ENCODE measurements at places on chromosomes 5 and 9.

GRCh38 chr5:72681781-72682180 is 134.7 kb upstream of the TNPO1 start:
- DNase-seq, result no peak

DNA sequence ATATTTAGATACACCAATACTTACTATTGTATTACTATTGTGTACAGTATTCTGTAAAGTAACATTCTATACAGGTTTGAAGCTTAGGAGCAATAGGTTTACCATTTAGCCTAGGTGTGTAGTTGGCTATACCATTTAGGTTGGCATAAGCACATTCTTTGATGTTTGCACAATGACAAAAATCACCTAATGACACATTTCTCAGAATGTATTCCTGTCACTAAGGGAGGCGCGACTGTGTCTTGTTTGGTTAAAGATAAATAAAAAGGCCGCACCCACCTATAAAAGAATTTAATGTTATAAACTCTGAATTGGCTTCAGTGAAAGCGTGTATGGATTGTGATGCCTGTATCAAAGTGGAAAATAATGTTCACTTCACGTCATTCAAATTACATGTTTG is 1815.4 kb upstream of the CDH6 start:
- DNase-seq, result no peak

- DNase-seq, result no peak
Measured at GRCh38 chr9:6096821-6097220, 81.4 kb upstream of the RANBP6 start.

- no peak for DNase-seq
Measured at GRCh38 chr9:76943054-76943453, 37.1 kb upstream of the PRUNE2 start.

DNA sequence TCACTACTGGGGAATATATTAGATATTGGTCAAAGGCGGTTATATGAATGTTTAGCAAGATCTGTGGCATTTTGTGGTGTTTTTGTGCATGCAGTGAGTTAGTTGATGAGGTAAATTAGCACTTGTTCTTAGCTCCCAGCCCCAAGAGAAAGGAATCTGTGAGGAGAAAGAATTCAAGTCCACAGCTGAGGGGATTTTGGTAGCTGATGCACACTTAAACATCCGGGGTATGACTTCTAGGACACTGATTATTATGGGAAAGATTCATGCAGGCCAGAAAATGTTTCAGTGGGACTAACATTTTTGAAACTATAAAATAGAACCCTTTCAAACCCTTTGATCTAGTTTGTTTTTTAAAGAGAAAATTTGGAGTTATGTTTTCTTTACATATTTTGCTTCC is 118.2 kb upstream of the RPS23 start:
- no peak for DNase-seq

DNA sequence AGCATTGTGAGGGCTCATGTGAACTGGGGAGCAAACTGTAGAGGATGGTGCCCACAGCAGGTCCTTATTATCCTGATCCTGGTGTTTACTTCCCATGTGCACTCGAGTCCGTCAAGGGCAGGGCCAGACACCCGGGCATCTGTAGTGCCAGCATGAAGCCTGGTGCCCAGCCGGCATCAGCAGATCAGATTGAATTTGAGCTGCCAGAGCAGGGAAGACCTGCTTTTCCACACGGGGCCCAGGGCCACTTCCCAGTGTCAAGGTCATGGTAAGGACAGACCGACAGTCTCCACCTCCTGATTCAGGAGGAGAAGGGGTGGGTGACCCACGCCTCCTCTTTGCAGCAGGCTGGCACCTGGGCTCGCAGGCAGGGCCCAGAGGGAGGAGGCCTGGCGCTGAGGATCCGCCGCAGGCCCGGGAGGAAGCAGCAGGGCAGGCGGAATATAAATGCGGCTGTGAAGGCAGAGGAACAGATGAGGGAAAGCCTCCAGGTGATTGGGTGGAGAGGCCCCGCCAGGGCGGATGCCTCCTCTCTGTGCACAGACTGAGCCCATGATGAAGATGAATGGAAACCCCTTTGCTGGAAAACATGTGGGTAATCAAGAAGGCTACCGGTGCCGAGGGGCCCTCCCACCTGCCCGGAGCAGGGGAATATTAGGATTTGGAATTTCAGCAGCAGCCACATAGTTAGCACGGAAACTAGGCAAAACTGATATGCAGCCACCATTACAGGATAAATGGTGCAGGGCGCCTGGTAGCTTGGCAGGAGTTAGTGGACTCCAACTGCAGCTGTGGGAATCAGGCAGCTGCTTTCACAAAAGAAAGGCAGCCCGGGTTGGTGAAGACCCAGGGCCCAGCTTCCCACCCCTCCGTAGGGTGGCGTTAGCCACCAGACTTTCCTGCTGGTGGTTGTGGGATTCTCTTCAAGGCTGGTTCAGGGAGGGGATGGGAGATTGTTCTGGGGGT is 114.9 kb downstream of the GAPVD1 start:
- no peak for DNase-seq

GRCh38 chr5:150488519-150489359 is 19.2 kb upstream of the NDST1 start:
- peak; percentile 53 for DNase-seq

DNA sequence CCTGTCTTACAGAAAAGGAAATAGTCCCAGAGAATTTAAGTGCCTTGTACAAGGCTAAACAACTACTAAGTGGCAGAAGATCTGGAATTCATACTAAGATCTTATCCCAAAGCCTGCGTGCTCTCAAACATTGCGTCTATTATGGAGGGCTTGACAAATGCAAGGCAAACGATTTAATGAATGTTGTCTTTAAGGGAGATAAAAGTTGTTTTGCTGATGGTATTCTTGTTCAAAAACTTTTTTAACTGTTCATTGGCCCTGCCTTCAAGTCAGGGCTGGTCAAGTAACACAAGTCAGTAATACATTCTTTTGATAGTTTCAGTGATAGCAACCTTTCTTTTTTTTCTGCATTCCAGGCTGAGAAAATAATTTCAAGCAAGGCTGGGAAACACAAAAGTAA is 1.7 kb upstream of the SLC38A9 start:
- DNase-seq, result no peak

GRCh38 chr5:54184806-54185205 is 125.6 kb downstream of the ARL15 start:
- DNase-seq, result no peak

GRCh38 chr9:13175732-13176131 is 103.8 kb downstream of the MPDZ start:
- DNase-seq, result no peak

DNA sequence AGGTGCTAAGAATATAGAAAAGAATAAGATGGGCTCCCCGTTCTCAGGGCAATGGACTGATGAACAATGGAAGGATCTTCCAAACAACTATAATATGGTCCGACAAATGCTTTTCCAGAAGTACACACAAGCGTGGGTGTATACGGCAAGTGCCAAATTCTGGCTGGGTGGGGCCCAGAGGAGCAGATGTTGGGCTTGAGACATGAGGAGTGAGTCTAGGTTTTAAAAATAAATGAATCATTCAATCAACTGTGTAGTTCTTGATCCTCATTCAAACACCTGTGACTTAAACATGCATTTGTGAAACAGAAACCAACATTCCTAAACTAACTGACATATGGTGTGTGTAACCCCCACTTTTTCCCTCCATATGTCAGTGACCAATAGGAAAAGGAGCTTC is 47.9 kb downstream of the MFAP3 start:
- DNase-seq, result no peak

- DNase-seq, result no peak
Measured at GRCh38 chr5:36007366-36007765, 16.2 kb upstream of the UGT3A1 start.

- no peak for DNase-seq
Measured at GRCh38 chr9:79969393-79970145, 397.8 kb downstream of the TLE4 start.

DNA sequence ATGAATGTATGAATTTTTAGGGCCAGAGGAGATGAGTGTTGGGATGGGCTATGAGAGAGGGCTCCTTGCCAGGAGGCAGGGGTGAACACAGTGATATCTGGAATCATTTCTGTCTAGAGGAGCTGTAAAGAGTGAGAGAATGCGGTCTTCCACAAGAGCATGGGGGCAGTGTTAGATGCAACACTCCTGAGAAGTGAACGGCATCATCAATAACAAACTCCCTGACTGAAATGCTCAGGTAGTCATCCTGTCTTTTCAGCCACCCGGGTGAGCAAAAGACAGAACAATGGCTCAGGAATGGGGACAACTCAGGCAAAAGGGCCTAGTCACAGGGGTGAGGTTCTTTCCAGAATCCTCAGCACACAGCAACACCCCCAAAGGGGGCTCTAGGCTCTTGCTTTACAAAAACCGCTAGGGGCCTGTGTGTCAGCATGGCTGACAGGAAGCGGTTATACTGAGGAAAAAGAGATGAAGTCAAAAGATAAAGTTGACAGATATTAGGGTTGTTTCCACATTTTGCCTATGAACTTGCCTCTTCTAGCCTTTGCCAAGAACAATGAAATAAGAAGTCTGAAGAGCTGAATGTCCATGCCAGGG is 104.6 kb upstream of the LRRTM2 start:
- DNase-seq, result no peak

DNA sequence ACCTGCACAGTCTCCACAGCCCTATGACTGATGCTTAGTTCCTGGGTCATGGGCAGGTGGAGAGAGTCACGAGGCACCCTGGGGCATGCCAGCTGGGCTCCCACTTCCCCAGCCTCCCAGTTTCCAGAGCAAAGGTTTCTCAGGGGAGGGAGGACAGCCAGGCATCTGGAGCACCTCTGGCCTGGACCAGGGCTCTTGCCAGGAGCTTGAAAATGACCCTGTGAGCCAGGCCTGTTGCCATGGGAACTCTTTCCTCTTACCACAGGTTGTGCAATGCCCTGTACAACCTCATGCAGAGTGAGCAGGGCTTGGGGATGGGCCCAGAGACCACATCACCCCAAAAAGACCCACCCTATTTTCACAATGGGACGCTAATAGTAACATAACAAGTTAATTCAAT is 113.1 kb downstream of the PSD2 start:
- DNase-seq, result no peak

DNA sequence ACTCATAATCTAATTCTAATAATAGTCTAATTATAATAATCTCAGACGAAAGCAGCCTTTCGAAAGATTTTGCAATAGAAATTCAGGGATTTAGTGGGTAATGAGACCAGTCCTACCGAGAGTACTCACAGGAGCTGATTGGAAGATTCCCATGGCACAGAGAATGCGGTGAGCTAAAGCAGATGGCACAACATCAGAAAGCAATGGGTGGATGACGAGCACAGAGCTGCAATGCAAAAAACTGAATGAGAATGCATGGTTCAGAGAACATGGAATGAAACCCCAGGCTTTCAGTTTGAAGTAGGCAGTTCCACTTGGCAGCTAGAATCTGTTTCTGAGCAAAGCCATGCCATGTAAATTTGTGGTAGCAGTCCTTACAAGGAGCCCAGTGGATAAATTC is 78.2 kb upstream of the SPINK5 start:
- DNase-seq, result no peak

- DNase-seq, result no peak
Measured at GRCh38 chr9:132795511-132796303, 82.4 kb downstream of the AK8 start.

GRCh38 chr5:1545126-1545804 is 21.5 kb upstream of the LPCAT1 start:
- no peak for DNase-seq

DNA sequence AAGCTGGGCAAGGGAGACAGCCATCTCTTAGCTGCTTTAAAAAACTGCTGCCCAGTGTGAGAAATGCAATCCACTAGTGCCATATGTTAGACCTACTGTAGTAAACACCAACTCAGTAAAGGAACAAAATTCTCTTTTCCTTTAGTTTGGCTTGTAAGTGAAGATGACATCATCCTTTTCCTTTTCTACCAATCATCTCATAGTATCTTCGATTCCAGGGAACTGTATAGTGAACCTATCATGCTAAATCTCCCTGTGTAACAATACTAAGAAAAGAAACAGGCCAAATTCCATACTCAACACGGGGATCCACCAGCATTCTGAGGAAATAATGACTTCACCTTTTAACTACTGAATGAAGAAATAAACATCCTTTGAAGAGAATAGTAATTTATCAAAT is 100.1 kb downstream of the RAPGEF6 start:
- no peak for DNase-seq

DNA sequence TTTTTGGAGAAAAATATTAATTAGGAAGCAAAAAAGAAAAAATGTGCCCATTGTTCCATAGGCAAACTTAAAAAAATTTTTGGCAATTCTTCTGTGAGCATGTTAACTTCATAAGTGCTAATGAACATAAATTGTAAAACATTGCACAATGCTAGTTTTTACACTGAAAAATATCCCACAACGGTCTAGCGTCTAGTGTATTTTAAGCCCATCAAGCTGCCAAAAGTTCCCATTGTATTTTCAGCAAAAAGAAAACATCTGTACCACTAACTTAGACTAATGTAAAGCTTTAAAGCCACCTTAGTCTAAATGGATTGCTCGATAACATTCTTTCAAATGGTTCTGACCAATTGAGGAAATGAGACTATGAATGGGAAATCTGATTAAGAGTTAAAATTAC is 2.8 kb downstream of the NR6A1 start:
- DNase-seq, result no peak

DNA sequence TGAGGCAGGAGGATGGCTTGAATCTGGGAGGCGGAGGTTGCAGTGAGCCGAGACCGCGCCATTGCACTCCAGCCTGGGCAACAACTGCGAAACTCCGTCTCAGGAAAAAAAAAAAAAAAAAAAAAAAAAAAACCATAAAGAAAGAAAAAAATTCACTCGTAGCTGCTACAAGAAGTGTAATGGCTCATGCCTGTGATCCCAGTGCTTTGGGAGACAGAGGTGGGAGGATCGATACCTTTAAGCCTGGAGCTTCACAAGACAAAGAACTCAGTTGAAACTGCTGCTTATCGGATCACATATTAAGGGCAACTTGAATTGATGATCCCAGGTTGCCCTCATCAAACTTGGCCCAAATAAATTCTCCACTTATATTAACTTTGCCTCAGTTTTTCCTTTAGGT is 1.0 kb upstream of the ZCCHC7 start:
- DNase-seq, result no peak

DNA sequence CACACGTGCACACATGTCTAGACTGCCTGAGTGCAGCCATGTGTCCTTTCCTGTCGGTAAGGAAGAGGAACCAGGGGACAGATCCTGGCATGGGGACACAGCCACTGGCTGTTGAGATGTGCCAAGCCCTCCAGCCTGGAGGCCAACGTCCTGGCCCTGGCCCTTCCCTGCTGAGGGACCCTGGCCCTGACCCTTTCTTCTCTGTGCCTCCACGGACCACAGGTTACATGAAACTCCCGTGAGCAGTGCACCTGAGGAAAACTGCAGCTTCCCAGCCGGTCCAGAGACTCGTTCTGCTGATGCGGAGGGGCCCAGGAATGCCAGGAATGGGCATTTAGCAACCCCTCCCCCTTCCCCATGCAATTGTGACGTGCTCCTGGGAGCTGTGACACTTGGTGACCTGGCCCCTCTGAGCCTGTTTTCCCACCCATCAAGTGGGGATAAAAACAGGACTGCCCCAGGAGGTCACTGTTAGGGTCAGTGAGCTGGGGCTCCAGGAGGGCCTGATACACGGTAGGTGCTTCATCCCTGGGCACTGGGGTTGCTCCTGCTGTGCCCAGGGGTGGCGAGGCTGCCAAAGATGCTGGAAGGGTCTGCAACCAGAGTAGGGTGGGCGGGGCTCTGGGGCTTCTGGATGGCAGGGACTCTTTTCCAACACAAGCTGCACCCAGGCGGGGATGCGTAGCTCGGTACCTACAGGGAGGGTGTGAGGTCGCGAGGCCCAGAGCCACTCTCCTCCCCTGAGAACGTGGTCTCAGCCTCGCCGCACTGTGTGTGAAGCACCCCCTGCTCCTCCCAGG is 151.5 kb downstream of the C9orf50 start:
- DNase-seq, result no peak
